ENCODE measurements at places on chromosomes 12 and 14.

DNA sequence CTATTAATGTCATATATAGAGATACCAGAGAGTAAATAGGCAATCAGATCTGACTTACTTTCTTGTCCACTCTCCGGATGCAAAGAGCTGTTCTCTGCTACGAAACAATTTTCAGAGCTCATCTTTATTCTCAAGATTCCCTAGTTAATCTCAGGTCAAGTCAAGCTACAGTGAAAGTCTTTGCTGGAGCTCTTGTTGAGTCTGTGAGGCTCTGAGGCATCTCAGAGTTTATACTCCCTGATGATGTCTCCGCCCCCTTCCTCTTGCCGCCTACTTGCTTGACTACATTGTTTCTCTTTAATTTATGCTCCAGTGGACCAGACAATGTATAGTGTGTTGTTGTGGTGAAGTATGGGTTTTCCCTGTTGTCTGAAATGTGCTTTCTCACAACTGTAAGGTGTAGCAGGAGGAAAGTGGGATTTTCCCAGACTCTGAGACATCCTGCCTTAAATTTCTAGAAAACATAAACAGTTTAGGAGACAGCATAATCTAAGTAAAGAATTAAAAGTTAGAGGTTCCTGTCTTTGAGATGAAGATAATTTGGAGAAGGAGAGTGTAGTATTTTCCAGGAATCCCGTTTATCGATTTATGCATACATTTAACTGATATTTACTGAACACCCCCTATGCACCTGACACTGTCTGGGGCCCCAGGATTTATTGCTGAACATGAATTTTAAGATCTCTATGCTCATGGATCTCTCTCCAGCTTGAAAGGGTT, at the start of gene CD69:
TSS of gene CD69 (minus strand) at position 203 of the 720 bp plus-strand sequence. CDS start at position 122, 81 bp downstream.
- no peak for DNase-seq

DNA sequence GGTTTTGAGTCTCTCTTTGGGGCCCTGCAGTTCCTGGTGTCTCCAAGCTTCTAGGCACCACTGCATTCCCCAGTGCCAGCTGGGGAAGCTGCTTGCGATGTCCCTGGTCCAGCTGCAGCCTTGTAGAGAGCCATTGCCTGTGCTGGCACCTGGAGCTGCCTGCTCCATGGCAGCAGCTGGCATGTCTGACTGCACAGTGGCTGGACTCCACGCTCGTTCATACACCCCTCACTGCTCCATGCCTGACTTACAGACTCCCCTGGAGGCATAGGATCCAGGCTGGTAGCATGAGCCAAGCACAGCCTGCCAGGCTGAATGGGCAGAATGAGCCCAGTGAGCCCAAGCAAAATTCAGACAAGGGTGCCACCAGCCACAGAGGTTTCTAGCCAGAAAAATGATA, 21.8 kb upstream of the WDR20 start:
- no peak for DNase-seq

GRCh38 chr12:124466216-124467128, 100.9 kb downstream of the NCOR2 start:
- no peak for DNase-seq

DNA sequence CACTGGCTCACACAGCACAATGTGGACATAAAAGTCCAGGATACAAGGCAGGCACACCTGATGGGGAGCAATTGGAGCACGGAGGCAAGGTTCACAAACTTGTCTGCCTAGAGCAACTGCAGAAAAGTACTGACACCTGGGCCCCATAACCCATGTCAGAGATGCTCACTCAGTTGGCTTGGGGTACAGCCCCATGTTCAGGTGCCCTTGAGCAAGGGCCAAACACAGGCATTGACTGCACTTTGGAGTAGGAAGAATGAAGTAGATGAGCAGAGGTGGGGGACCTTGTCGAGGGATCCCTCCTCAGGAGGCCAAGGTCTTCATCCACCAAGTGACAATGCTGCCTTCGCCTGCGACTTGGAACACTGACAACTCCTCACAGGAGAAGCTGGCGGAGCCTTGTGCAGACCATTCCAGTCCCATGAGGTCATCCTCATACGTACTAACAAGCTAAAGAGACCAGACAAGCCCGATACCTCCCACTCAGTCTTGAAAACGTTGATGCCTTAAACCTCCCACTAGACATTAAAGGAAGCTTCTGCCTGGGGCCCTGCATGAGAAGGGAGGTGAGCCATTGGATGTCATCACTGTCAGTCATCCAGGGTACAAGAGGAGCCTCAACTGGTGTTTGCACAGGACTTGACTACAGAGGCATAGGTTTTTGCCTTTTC, 42.5 kb upstream of the C14orf180 start:
- no peak for DNase-seq

GRCh38 chr12:44497044-44497443, 379.1 kb downstream of the NELL2 start:
- no peak for DNase-seq

DNA sequence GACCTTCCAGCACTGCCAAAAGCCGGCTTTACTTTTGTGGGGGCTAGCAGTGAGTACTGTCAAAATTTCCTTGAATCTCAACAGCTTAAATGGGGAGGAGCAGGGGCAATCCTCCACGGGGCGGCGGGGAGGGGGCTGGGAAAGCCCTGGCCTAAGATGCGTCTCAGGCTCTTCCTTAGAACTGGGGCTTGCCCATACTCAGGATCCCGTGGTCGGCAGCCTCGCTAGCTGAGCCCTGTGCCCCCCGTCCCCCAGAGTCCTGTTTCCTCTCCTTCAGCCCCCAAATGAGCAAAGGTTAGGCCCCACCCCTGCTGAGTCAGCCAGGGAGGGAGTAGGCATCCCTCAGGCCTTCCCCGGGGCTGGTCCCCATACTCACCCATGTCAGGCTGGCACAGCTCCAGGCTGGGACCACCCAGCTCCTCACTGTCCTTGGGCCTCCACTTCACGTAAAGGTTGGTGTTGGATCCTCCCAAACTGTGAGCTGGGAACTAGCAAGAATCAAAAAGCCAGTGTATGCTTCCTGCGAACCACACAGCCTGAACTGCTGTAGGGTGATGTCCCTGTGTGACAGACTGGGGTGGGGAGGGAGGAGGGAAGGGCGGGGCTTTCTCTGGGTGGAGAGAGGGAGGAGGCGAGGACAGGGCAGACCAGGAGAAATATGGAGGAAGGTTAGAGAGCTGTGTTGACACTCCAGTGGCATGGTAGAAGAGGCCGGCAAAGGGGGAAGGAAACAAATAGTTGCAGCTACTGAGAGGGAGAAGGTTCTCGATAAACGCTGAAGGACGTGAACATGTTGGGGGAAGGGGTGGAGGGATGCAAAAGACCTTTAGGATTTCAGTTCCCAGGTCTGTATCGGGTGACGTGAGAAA, 5.9 kb upstream of the BAZ2A start:
- DNase-seq: no peak
